IMR-90 (cell line): ENCODE measurements at places on chromosomes 2 and 18. TPM values are rescaled to one million over a fixed set of nuclear protein-coding genes. Genes with fewer than 3 reads are reported as not detected.
A peak's percentile ranks its signal among the peaks of the same experiment; 100 is the strongest.

- DNase-seq, result no peak
Measured at GRCh38 chr18:55866886-55867285, 278.9 kb upstream of the TCF4 start.

The LRRTM1 gene
- polyA plus RNA-seq, result not detected in 2 replicates

DNA sequence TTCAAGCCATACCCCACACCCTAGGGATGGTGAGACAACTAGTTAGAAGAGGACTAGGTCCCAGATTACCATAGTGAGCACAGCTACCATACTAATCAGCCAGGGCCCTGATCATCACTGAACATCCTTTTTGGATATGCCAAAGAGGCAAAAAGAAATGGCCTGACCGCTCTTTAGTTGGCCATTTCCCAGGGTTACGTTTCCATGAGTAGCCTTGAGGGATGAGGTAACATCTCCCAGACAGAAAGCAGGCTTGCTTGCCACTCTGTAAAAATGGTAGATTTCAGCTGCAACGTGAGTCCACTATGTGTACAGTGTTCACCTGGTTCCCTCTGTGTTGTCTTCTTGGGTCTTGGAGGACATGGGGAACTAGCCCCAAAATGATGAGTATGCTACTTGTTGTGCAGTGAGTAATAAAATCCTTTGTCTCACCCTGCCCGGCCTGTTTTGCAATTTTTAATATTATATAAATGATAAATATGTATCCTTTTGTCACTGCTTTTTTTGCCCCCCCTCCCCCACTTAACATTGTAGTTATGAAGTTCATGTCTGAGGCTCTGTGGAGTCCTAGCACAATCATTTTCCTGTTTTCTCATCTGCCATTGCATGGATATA is 8.9 kb upstream of the GALM start:
- no peak for DNase-seq

The HOXD13 gene
- not detected in 2 replicates for polyA plus RNA-seq

DNA sequence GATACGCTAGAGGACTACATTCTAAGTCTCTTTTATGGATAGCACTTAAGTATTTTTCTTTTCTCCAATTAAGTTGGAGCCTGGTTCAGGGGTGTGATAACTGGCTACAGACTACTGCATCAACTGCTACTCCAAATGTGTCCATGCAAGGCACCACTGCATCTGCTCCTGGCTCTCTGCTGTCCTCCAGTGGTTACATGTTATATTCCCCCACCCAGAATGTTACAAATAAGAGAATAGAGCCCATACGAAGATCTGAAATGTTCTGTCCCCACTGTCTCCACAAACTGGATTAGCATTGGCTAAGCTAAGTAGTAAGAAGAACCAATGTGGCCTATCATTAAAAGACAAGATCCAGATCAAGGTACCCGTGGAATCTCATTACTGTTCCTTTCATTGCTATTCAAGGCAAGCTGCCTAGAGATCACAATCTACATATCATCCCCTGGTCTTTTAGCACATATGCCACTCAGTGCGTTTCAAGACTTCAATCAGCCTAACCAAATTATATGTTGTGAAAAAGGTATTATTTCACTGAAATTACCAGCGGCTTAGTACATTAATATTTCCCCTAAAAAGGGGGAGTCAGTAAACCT is 308.3 kb upstream of the SLC8A1 start:
- DNase-seq, result peak; percentile 69

DNA sequence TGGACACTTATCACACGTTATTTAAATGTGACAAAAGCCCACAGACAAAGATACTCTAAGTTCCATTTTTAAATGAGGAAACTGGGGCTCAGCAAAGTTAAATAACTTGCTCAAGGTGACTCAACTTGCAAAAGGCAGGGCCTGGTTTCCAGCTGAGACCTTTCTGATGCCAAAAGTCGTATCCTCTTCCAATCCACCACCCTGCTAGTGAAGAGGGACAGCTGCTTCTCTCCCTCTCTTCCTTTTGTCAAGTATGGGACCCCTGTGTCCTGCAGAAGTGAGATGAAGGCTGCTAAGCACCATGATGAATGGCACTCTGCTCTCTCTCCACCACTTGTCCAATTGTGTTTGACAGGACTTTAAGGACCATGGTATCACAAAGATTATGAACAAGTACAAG is 140.9 kb downstream of the DYM start:
- DNase-seq, result peak; percentile 29

The CHRND gene
- not detected in 2 replicates for polyA plus RNA-seq

DNA sequence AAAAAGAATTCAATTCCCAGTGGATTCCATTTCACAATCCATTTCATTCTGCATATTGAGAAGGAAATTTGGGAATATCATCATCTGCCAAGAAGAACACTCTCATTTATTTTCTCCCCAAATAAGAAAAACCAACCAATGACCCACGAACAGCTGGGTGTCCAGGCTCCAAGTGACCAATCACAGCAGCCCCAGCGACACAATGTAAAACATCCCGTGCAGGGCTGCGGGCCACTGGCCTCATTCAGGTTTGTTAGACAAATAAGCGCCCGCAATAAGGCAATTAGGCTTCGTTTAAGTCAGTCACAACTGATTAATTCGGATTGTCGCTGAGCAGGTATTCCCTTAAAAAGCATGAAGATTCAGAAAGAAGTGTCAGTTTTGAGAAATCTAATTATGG is 378.6 kb downstream of the EIPR1 start:
- no peak for DNase-seq

The CLEC4F gene
- not detected in 2 replicates for polyA plus RNA-seq

- peak; percentile 95 for DNase-seq
Measured at GRCh38 chr18:55405893-55406406, 182.0 kb downstream of the TCF4 start.

The VAPA gene
- 164 and 199 TPM in 2 replicates for polyA plus RNA-seq

The REG1B gene
- not detected in 2 replicates for polyA plus RNA-seq

The TLX2 gene
- not detected in 2 replicates for polyA plus RNA-seq

- DNase-seq, result peak; percentile 90
Measured at GRCh38 chr2:215579809-215580208, 143.9 kb upstream of the FN1 start.

The TUBA3E gene
- not detected in 2 replicates for polyA plus RNA-seq

DNA sequence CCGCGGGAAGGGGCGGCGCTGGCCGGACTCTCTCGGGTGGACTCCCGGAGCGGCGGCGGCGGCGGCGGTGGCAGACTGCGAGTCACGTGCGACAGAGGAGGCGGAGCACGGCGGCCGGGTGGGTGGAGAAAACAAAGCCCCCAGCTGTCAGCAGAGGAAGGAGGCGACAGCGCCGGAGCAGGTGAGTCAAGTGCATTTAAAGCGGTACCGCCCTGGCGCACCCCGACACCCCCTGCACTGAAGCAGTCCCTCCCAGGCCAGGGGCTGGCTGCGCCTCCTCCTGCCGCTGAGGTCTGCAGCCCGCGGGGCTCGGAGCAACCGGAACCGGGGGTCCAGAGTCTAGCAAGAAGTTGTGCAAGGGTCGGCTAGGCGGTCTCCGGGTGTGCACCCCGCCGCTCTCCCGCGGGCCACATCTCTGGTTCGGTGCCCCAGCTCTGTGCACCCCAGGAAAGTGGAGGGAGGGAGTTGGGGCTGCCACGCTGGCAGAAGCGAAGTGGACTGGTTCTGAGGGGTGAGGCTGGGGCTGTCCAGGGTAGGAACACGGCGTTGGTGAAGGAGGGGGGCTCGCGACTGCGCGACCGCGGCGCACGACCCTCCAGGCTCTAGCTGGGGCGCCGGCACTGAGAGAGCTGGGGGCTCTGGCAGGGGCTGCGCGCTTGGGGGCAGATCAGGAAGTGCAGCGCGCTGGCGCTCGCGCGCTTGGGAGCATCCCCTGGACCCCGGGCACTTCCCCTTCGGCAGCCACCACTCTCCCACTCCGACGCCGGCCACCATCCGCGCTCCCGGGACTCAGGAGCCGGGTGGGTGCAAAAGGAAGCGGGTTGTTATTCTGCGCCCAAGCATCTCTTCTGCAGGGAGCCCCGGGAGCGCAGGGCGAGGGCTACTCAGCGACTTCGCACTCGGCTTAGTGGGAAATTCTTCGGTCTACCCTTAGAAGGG is 64.0 kb upstream of the MAPRE2 start:
- DNase-seq, result peak; percentile 19

The ADD2 gene
- not detected in 2 replicates for polyA plus RNA-seq

DNA sequence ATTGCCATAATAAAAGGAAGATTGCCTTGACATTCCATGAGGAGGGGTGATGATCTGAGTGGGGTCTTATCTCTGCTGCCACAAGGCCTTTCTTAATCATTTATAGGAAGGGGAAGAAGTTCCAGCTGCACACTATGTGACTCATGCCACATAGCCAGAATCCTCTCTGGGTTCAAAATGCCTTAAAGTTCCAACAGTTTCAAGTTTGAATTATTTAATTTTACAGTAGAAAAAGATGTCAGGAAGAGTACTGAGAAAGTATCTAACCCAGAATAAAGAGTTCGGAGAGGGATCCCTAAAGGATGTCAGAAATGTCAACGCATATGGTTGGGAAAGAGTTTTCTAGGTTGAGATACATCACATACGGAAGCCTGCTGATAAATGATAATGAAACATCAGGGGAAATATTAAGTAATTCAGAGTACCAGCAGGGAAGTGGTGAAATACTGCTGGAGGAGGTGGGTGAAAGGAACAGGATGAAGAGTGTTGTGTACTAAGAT is 999.9 kb downstream of the TSN start:
- no peak for DNase-seq

The SOWAHC gene
- polyA plus RNA-seq, result 3.2 and 3.4 TPM in 2 replicates

The TUBA3D gene
- not detected in 2 replicates for polyA plus RNA-seq

- no peak for DNase-seq
Measured at GRCh38 chr18:13039806-13040205, 48.6 kb downstream of the CEP192 start.

The KHK gene
- polyA plus RNA-seq, result 0.80 and 0.82 TPM in 2 replicates

DNA sequence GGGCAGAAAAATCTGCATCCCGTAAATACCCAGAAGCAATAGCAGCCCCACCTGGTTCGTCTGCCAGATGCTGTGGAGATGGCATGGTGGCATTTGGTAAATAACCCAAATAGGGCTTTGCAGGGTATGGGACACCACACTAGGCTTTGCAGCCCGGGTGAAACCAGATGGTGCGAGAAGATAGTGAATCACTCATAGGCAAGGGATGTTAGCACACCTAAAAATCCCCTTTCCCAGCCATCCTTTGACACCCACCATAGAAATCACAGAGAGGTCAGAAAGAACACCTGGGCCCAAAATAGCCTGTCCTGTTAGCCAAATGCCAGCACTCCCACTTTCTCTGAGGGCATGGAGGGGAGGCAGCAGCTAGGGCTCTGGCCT is 47.6 kb downstream of the BCL11A start:
- no peak for DNase-seq

DNA sequence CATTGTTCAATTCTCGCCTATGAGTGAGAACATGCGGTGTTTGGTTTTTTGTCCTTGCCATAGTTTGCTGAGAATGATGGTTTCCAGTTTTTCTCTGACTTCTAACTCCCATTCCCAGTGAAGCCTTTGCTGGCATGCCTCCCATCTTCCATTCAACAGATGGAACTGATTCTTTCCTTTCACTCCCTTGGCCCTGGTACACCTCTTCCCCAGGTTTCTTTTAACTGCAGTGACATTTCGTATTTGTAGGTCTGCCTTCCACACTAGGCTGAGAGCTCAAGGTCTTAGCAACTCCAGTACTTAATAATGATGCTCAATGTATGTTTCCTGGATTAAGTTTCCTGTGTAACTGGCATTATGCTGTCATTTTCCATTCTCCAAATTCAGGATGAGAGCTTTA is 48.5 kb downstream of the GAREM1 start:
- no peak for DNase-seq
